ENCODE measurements at places on chromosomes 4 and X.

GRCh38 chr4:72207196-72207595 is 175.4 kb downstream of the NPFFR2 start:
- no peak for DNase-seq

- DNase-seq: no peak
Observed at GRCh38 chr4:17654701-17655100, 40.3 kb downstream of the MED28 start.

GRCh38 chr4:108693211-108693610 is 42.8 kb downstream of the OSTC start:
- no peak for DNase-seq

DNA sequence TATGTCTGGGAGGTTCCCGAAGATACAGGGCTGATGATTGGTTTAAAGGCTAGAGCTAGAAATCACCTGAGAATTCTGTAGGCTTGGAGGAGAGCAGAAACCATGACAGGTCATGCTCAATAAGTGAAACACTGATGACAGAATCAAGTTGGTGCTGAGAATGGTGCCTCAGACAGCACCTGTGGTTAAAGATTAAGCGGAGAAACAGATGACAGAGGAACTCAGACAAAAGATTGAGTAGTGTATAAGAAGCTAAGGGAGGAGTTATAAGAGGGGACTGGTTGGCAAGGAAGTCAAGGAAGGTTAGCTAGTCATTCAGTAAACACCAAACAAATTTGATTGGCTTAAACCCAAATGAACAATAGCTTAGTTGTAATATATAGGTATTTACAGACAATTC is 385.4 kb upstream of the CNKSR2 start:
- DNase-seq: no peak

- DNase-seq: peak; percentile 32
Observed at GRCh38 chr4:76306882-76307659, 538 bp downstream of the STBD1 start.

GRCh38 chr4:2261110-2261852 is 628 bp downstream of the MXD4 start:
- DNase-seq: peak; percentile 30

DNA sequence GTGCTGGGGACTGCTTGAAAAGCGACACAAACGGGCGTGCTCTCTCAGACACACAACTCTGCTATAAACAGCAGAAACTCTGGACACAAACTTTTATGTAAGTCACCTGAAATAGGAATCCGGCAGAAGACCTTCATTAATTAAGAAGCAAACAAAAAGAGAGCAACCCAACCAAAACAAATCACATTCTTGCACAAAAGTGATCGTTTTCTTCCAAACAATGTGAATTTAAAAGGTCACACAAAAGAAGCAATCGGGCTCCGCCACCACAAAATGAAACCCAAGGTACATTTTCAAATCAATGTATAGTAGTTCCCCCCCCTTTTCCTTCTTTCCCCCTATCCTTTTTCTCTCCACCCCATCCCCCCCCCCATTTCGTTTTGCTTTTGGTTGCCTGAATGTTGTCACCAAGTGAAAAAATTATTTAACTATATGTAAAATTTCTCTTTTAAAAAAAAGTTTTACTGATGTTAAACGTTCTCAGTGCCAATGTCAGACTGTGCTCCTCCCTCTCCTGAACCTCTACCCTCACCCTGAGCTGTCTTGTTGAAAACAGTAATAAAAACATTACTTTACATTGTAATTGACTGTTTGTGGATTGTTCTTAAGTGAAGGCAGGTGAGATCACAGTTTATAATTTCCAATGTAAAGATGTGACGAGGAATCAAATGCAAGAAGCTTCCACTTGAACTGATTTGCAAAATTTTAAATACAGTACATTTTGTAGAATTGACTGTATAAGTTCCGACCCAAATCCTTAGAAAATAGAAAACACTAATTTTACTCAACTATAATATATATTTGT is 2.4 kb downstream of the MAB21L2 start:
- DNase-seq: no peak

DNA sequence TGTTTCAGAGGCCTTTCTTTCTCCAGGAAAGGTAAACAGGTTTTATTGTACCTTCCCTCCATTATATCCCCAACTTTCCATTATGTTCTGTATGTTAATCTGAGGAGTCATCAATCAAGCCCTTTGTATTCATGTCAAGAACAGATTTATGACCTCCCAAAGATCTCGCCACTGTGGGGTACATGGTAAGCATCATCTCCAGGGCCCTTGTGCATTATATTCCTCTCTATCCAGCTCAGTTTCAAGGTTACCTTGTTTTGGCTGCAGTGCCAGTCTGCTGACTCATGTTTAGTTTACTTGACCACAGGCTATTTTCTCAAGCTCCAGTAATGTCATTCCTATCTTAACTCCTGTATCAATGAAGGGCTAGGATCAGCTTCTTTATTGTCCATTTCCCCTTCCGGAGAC is 125.1 kb upstream of the FRMPD4 start:
- DNase-seq: peak; percentile 7

DNA sequence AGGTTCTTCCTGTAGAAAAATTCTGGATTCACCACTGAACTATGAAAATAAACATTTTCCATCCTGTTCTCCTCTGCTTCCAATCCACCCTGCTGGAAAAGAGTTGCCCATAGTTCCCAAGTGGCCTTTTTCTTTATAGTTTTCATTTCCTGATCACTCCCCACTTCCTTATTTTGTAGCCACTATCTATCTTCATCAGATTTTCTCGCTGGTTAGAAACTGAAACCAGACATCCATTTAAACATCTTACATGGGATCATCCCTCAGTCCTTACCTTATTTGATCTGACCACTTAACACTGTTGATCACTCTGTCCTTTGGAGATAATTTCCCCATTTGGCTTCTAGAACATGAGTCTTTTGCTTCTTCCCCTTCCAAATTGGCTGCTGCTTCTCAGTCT is 42.2 kb upstream of the SCOC start:
- DNase-seq: no peak

- no peak for DNase-seq
Observed at GRCh38 chrX:2577844-2578466, 77.2 kb upstream of the DHRSX start.

DNA sequence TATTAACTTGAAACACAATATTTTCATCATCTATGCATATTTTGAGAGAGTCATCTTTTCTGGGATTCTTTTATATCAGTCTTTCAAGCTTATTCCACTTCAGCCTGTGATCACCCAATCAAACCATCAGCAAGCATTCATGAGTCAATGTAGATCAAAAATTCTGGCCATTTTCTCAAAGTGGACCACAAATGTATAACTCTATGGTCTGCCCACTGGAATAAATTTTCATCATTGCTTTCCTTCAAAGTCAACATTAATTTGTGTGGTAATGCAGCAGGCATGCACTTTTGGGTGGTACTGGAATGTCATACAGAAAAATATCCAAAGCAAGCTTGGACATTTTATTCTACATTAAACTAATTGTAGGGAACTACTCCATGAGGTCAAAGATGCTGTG is 1013.0 kb downstream of the STIM2 start:
- DNase-seq: no peak

DNA sequence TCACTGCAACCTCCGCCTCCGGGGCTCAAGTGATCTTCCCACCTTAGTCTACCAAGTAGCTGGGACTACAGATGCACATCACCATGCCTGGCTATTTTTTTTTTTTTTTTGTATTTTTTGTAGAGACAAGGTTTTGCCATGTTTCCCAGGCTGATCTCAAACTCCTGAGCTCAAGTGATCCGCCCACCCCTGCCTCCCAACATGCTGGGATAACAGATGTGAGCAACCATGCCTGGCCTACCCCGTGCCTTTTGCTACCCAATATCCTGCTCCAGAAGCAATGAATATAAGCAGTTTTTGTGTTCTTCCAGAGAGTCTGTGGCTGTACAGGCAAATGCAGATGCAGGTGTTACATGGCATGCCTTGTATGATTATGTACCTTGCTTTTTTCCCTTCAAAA is 50.5 kb downstream of the TBC1D14 start:
- DNase-seq: no peak

GRCh38 chrX:152202886-152203285 is 64.5 kb upstream of the MAGEA10 start:
- no peak for DNase-seq

GRCh38 chr4:73479323-73479722 is 2.2 kb upstream of the AFM start:
- no peak for DNase-seq

DNA sequence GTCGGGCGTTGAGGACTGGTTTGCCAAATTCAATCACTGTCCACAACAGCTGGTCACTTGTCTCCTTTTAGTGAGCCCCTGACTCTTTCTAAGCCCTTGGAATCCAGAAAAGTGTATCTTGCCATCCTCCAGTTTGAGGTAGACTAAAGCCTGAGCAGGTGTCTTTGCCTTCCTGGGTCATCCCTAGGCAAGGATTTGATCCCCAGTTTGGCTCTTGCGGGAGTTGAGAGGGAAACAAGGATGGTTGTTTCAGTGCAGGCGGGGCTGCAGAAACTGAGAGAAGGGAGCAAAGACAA is 2.2 kb upstream of the FGF5 start:
- DNase-seq: no peak

- no peak for DNase-seq
Observed at GRCh38 chr4:95045429-95045828, 287.7 kb downstream of the BMPR1B start.

DNA sequence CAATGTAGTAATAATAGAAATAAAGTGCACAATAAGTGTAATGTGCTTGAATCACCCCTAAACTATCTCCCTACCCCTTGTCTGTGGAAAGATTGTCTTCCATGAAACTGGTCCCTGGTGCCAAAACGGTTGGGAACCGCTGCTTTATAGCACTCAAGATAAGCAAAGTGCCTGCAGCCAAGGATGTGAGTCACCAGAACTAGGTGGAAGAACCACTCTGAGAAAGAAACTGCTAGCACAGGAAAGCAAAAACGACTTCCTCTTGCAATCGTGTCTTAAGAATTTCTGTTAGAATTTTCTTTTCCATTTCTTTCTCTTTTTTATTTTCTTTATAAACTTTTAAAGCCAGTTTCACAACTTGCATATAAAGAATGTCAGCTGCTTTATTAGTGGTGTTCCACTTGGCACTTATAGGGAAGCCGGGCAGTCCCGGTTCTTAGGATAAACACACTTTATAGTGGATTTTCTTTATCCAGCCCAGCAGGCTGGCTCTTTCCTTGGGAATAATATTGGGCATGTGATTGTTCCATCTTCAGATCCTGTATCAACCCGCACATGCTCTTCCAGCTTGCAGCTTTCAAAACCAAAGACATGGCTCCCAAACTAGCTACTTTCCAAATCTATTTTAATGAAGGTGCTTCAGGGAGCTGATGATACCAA is 32.3 kb upstream of the CXCL8 start:
- DNase-seq: no peak

DNA sequence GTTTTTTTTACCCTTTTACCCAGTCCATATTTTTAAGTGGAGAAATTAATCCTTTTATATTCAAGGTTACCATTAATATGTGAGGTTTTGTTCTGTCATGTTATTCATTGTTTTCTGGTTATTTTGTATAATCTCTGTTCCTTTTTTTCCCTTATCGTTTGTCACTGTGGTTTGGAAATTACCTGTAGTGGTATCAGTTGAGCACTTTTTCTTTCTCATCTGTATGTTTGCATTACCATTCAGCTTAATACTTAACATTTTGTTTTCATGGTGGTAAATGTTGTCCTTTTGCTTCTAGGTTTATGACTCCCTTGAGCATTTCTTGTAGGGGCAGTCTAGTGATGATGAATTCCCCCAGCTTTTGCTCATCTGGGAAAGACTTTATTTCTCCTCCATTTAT is 6.6 kb downstream of the ETDC start:
- no peak for DNase-seq

- DNase-seq: no peak
Observed at GRCh38 chrX:45714866-45715265, 514.2 kb upstream of the DIPK2B start.

DNA sequence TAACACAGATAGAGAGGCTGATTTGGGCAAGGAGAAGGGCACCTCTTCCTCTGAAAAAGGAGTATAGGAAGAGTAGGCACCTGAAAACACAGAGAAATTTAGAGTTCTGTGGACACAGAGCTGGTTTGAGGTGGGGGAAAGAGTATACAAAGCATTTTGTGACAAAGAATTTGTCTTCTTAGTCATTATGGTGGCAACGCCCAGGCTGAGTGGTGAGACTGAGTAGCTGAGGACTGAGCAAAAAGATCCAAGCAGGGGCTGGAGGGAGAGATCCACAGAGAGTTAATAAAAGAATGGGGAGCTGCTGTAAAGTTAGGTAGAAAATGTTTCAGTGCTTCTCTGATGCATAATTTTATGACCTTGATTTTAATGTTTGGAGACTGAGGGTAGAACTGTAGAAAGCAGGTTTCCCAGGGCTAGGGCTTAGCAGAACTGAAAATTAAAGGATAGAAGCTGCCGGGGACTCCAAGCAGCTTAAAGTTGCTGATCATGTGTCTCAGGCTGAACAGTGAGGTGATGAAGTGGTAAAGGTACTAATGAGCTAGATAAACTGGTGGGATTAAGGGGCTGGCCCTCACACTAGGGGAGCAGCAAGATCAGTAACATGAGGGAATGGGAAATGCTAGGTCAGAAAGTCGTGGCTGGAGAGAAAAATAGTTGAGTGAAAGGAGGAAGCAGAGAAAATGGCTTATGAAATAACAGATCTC is 118.9 kb downstream of the CEP44 start:
- DNase-seq: no peak

DNA sequence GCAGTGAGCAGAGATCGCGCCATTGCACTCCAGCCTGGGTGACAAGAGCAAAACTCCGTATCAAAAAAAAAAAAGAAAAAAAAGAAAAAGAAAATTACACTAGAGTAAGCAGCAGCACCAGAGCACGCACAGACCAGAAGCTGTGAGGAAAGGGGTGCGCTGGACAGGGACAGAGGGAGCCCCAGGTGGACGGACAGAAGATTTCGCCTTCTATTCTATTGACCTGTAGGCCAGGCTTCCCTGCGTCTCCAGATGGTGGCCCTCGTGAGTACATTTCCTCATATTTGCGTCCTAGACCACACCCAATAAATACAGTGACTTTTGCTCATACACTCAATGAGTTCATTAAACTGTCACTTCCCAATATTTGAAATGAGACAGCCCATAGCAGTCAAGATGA is 19.1 kb downstream of the MTNR1A start:
- DNase-seq: no peak

DNA sequence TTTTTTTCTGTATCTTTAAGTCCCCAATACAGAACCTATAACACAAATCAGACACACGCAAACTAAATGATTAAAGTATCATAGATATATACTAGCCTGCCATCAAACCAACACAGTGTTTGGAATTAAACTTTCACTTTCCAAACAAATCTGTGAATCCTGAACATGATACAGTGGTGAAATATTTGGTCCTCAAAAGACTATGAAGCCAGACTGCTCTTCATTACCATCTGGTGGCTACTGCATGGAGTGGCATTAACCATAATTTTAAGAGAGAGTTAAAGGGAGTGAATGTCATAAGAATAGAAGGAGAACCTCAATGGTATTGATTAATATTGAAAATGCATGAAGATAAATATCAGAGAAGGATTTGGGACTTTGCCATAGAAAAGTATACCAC is 9.2 kb upstream of the GABRA4 start:
- DNase-seq: peak; percentile 27

DNA sequence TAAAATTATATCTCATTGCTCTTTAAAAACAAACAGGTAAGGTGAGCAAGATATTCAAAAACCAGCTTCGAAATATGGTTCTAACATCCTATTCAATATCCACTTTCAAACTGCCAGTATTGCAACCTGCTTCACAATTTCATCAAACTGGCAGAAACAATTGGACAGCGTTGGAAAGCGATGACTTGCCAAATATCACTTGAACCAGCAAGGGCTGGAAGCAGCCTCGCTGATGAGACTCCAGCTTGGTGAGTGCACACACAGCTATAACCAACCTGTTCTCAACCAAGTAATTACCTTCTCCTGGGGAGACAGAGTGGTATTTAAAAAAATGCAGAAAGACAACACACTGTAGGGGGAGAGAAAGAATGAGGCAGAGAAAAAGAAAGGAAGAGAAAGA is 155.8 kb upstream of the RAI2 start:
- no peak for DNase-seq

Data from HTR-8/SVneo (cell line).